Gastrocnemius medialis (tissue), 4 donors: ENCODE measurements at places on chromosomes 12 and 14. TPM values are rescaled to one million over a fixed set of nuclear protein-coding genes. Genes with fewer than 3 reads are reported as not detected.
A peak's percentile ranks its signal among the peaks of the same experiment; 100 is the strongest.

- peaks cover 14% of the 10 kb centered on the region for H3K4me1 ChIP-seq
- peak overlapping the region; percentile 65 for H3K27ac ChIP-seq
- no peaks in the 10 kb centered on the region for H3K27me3 ChIP-seq
- H3K4me3 ChIP-seq, result no peak overlapping the region
- H3K36me3 ChIP-seq, result no peaks in the 10 kb centered on the region
Observed at GRCh38 chr12:105485921-105486320, 155.4 kb downstream of the C12orf75 start.

DNA sequence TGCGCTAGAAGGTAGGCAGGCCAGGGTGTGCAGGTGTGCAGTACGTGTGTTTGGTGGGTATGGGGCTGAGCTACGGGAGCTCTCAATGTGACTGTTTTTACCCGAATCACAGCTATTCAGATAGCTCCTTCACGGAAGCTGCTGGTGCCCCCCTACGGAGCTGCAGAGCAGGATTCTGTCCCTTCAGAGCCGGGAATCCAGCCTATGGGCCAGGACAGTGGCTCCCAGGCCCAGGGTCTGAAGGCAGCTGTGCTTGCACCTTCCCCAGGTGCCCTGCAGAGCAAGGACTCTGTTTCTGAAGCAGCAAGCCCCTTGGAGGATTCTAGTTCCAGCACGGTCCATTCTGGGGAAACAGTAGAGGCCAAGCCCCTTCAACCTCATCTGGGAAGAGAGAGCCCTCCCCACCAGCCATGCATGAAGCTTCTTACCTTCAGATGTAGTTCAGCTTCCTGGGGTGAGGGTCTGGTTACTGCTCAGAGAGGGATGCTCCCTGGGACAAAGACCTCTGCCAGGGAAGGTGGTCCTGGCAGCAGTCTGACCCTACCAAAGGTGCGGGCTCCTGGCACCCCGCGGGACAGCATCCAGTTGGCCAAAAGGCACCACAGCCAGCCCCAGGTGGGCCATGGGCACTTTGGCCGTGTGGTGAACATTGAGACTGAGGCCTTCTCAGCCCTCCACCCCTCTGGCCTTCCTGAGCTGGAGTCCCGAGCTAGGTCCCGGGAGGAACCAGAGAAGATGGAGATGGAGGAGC, 29.1 kb downstream of the PLEKHH1 start:
- DNase-seq, result no peak
- peaks cover 15% of the 10 kb centered on the region for H3K4me1 ChIP-seq
- no peaks in the 10 kb centered on the region for H3K27me3 ChIP-seq
- no peak overlapping the region for H3K27ac ChIP-seq
- no peak overlapping the region for H3K4me3 ChIP-seq
- H3K36me3 ChIP-seq, result no peaks in the 10 kb centered on the region

Gene FAM90A1
- not detected for total RNA-seq

Gene CLEC1A
- total RNA-seq, result 2.2 TPM

GRCh38 chr12:109999983-110000505, 814 bp downstream of the ANKRD13A start:
- H3K4me3 ChIP-seq, result peak overlapping the region; percentile 98
- H3K4me1 ChIP-seq, result peaks cover 49% of the 10 kb centered on the region
- no peaks in the 10 kb centered on the region for H3K36me3 ChIP-seq
- DNase-seq, result no peak
- H3K27me3 ChIP-seq, result no peaks in the 10 kb centered on the region

DNA sequence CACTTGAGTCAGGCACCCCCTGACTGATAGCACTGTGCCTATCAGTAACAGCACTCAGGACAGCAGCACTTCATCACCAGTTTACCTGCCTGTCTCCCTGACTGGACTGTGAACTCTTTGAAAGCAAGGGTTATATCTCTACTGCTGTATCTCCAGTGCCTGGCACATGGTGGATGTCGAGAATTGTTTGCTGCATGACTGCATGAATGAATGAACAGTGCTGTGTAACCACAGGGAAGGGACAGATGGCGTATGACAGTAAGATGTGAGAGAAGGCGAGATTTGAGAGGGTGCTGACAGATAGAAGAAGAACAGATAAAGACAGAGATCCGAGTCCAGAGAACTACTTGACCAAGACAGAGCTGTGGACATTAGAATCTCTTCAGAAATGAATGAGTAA, 29.7 kb downstream of the BRAP start:
- H3K27me3 ChIP-seq, result no peaks in the 10 kb centered on the region
- DNase-seq, result no peak
- H3K36me3 ChIP-seq, result peaks cover 84% of the 10 kb centered on the region
- no peak overlapping the region for H3K4me3 ChIP-seq
- no peak overlapping the region for H3K27ac ChIP-seq

DNA sequence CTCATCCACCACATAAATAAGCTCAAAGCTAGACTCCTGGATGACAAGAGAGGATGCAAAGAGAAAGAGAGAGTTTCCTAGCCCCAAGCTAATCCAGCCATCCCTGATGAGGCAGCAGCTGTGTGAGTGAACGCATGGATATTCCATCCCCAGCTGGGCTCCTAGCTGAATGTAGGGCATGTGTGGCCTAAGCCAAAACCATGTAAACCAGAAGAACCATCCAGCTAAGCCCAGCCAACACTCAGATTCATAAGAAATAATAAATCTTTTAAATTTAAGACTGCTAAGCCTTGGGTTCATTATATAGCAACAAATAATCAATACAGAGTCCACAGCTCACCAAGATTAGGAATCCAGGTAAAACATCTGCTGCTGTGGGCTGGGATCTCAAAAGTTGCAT, 94.3 kb downstream of the TNFAIP2 start:
- DNase-seq, result no peak
- H3K27ac ChIP-seq, result no peak overlapping the region
- H3K27me3 ChIP-seq, result peaks cover 18% of the 10 kb centered on the region
- no peaks in the 10 kb centered on the region for H3K36me3 ChIP-seq
- H3K4me1 ChIP-seq, result no peaks in the 10 kb centered on the region
- no peak overlapping the region for H3K4me3 ChIP-seq

Gene FAM181A
- total RNA-seq, result not detected

Gene RD3L
- total RNA-seq, result not detected

DNA sequence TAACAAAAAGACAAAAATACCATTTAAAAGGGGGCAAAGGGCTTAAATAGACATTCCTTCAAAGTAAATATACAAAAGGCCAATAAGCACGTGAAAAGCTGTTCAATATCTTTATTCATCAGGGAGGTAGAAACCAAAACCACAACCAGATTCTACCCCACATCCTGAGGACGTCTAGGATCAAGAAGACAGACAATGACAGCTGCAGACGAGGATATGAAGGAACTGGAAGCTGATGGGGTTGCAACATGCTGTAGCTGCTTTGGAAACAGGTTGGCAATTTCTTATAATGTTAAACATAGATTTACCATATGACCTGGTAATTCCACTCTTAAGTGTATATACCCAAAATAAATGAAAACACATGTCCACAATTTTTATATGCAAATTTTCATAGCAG, 85.1 kb upstream of the C14orf180 start:
- H3K27ac ChIP-seq, result no peak overlapping the region
- H3K36me3 ChIP-seq, result no peaks in the 10 kb centered on the region
- no peak overlapping the region for H3K4me3 ChIP-seq
- H3K27me3 ChIP-seq, result no peaks in the 10 kb centered on the region
- no peak for DNase-seq

DNA sequence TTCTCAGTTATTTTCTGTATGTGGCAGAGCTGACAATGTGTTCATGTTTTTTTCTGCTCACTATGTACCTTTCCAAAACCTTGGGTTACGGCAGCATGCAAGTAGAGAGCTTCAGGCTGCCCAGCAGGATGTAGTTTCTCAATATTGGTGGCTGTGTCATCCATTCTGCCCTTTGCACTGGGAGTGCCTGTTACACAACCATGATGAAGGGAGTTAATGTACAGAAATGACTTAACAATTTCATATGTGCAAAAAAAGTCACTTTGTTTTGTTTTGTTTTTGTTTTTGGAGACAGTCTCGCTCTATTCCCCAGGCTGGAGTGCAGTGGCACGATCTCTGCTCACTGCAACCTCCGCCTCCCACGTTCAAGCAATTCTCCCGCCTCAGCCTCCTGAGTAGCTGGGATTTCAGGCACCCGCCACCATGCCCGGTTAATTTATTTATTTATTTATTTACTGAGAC, 6.1 kb upstream of the CNIH1 start:
- H3K27ac ChIP-seq, result no peak overlapping the region
- H3K4me3 ChIP-seq, result no peak overlapping the region

Gene CLEC2B
- 14.4 TPM for total RNA-seq

- peak overlapping the region; percentile 15 for H3K27ac ChIP-seq
- H3K4me1 ChIP-seq, result peaks cover 11% of the 10 kb centered on the region
Observed at GRCh38 chr14:73526036-73526984, 10.6 kb upstream of the ACOT1 start.

DNA sequence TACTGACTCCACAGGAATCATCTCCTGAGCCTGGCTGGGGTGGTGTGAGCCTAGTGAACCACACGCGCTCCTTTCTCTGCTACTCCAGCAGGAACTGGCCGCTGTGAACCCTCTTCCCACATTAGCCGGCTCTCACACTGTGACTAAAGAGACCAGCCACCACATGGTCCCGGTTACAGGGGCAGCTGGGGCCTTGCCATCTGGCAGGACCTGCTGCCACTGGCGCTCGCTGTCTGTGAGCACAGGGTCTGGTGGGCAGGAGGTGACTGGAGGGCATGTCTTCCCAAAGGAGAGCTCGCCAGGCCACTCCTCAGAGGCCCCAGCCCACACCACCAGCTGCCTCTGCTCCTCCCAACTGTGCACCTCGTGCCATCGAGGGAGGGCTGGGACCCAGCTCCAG, 99.3 kb downstream of the SINHCAF start:
- no peak overlapping the region for H3K4me3 ChIP-seq
- H3K4me1 ChIP-seq, result no peaks in the 10 kb centered on the region
- DNase-seq, result no peak
- no peak overlapping the region for H3K27ac ChIP-seq
- no peaks in the 10 kb centered on the region for H3K27me3 ChIP-seq

DNA sequence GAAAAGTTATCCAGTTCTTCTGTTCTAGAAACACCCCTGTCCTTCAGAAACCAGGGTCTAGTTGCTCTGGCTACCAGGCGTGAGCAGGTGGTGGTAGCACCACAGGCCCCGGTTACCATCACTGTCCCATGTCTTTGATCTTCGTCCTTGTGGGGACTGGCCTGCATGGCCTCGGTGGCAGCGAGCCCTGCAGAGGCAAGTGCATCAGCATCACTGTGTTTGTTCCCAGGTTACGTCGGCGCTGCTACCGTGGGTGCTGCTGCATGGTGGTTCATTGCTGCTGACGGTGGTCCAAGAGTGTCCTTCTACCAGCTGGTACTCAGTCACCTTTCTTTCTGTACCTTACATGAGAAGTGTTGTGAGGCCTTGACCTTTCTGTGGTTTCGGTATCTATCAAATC, 58.9 kb downstream of the ANAPC7 start:
- H3K36me3 ChIP-seq, result peaks cover 16% of the 10 kb centered on the region
- DNase-seq, result no peak
- no peaks in the 10 kb centered on the region for H3K4me1 ChIP-seq
- H3K4me3 ChIP-seq, result no peak overlapping the region
- peak overlapping the region; percentile 5 for H3K27ac ChIP-seq
- no peaks in the 10 kb centered on the region for H3K27me3 ChIP-seq

- no peaks in the 10 kb centered on the region for H3K27me3 ChIP-seq
- no peak for DNase-seq
- H3K36me3 ChIP-seq, result no peaks in the 10 kb centered on the region
- no peaks in the 10 kb centered on the region for H3K4me1 ChIP-seq
- H3K4me3 ChIP-seq, result no peak overlapping the region
Observed at GRCh38 chr12:25830456-25830855, 128.0 kb upstream of the RASSF8 start.

DNA sequence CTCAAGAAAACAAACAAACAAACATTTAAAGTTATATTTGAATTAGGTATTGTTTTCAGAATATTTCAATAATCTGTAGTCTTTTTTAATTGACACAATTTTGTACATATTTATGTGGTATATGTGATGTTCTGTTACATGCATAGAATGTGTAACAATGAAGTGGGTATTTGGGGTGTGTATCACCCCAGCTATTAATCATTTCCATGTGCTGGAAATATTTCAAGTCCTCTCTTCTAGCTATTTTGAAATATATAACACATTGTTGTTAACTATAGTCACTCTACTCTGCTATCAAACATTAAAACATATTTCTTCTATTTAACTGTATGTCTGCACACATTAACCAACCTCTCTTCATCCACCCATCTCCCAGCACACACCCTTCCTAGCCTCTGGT, 32.0 kb upstream of the SIX1 start:
- no peaks in the 10 kb centered on the region for H3K27me3 ChIP-seq
- H3K4me3 ChIP-seq, result no peak overlapping the region
- H3K27ac ChIP-seq, result no peak overlapping the region
- DNase-seq, result no peak

DNA sequence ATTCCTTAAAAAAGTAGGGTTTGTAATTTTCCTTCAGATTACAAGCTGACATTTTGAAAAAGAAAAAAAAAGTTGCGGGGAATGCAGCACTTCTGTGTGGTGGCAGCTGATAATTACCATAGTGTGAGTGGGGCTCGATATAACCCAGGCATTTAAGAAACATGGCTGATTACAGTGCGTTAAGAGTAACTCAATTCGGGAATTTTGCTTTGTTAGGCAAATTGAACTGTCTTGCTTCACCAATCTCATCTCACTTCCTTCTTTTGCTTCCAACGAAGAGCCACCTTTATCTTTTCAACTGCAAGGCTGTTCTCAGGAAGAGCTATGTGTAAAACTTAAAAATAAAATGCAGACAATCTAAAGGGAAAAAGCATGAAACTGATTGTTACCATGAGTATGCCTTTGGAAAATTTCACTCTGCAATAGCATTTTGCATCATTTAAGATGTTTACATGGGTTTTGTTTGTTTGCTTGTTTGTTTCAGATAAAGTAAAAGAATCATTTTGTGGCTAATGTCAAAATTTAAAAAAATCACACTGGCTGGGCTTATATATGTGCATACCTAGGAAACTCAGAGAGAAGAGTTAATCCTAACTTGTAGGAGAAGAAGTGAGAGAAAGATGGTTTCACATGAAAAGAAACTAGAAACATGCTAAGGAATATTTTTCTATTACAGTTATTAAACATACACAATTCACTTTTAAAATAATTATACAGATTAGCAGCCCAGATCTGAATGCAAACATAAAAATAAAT, 295.9 kb upstream of the ATP2B1 start:
- no peak overlapping the region for H3K27ac ChIP-seq
- no peaks in the 10 kb centered on the region for H3K27me3 ChIP-seq
- no peaks in the 10 kb centered on the region for H3K4me1 ChIP-seq
- H3K36me3 ChIP-seq, result no peaks in the 10 kb centered on the region
- DNase-seq, result no peak

Gene LPAR5
- total RNA-seq, result 0.17 TPM
